ENCODE measurements at places on chromosomes 3 and 15.

GRCh38 chr3:12796171-12797123 lies at the start of gene CAND2:
TSS of gene CAND2 (plus strand) at chr3:12796680. CDS start at chr3:12796721, 41 bp downstream.
- peak; percentile 43 for DNase-seq

DNA sequence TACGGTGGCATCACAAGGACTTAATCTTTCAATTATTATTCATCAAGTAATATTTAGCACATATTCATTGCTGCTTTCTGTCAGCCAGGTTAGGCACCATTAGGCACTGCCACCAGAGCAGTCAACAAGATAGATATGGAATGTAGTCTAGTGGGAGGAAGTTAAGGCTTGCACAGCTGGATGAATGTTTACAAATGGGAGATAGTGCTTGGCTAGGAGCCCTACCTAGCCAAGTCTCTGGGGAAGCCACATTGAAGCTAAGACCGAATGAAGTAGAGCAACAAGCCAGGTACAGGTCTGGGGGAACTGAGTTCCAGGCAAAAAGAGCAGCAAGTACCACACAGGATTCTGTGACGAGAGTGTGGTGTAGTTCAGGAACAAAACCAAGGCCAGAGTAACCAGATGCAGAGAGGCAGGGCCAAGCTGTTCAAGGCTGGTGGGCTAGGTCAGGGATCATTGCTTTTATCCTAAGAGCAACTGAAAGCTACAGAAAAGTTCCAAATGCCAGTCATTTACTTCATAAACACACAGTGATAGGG lies 33.4 kb upstream of the SCAANT1 start:
- no peak for DNase-seq

- DNase-seq = no peak
Observed at GRCh38 chr3:31620656-31621055, 87.9 kb downstream of the STT3B start.

DNA sequence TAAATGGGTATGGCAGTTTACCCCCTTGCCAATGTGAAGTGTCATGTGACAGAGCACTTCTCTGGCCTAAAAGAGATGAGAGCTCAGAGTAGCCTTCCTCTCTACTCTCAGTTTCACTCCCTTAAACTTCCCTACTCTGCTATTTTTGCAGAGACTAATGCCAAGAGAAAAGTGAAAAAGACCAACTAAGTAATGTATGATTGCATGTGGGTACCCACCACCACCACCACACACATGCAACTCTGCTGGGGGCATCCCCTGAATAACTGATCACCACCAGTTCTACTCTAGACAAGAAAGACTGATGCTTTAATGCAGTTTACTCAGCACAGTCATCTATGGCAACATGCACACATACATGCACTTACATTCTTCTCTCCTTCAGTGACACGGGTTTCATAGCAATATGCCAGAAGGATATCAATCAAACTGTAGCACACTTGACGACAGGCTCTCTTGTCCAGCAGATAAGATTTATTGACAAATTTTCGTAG lies 31.3 kb downstream of the SHQ1 start:
- no peak for DNase-seq

DNA sequence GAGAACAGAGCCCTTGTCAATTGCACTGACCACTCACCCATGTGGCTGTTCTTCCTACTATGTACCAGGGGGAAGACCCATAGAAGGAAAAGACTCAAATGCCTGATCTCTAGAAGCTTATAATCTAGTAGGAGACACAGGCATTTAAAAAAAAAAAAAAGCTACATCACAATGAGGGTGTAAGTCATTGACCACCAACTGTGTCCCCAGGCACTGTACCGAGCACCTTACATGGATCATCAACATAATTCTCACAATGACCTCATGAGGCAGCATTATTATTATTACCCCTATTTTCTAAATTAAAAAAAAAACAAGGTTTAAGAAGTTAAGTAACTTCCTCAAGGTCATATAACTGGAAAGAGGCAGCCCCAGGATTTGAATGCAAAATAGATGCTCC lies 247.4 kb downstream of the SHOX2 start:
- no peak for DNase-seq

DNA sequence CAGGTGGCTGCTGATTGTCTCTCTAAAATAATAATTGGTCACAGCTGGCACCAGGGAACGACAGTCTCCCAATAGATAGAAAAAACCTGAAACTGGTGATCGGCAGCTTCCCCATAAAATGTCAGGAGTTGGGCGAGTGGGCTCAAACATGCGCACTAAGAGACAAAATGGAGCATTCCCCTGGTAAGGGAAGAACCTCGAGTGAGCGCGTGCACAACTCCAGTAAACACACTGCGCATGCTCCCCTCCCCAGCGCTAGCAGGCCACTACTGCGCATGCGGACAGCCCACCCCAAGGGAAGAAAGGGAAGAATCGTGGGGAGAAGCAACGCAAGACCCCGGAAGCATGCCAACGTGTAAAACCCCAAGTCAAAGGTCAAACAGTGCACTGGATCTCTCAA lies 7.7 kb upstream of the STARD5 start:
- no peak for DNase-seq

GRCh38 chr3:27185231-27185989 lies 183.8 kb downstream of the NEK10 start:
- no peak for DNase-seq

DNA sequence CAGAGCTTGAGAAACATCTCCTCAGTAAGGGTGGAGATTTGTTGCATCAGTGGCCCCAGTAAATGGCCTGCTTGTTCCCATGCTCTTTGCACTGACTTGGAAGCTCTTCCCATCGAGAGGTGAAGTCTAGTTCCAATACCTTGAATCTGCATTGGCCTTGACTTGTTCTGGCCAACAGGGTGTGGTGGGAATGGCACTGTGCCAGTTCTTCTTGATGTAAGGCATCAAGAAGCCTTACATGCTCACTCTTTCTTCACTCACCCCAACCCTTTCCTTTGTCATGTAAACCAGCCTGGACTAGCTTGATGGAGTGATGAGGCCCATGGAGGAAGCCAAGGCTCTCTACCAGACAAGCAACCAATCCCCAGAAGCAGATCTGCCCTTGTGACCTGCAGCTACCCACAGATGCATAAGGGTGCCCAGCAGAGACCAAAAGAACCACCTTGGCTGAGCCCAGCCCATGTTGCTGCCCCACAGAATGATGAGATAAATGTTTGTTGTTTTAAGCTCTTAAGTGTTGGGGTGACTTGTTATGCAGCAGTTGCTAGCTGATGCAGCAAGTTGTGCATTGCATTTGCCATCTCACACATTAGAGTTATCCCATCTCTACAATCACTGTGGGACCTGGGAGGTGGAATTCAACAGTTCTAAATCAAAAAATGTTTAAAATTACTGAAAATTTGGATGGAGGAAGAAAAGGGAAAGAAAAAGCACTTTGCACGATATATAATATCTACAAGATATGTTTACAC lies 11.1 kb upstream of the MGLL start:
- DNase-seq = no peak

DNA sequence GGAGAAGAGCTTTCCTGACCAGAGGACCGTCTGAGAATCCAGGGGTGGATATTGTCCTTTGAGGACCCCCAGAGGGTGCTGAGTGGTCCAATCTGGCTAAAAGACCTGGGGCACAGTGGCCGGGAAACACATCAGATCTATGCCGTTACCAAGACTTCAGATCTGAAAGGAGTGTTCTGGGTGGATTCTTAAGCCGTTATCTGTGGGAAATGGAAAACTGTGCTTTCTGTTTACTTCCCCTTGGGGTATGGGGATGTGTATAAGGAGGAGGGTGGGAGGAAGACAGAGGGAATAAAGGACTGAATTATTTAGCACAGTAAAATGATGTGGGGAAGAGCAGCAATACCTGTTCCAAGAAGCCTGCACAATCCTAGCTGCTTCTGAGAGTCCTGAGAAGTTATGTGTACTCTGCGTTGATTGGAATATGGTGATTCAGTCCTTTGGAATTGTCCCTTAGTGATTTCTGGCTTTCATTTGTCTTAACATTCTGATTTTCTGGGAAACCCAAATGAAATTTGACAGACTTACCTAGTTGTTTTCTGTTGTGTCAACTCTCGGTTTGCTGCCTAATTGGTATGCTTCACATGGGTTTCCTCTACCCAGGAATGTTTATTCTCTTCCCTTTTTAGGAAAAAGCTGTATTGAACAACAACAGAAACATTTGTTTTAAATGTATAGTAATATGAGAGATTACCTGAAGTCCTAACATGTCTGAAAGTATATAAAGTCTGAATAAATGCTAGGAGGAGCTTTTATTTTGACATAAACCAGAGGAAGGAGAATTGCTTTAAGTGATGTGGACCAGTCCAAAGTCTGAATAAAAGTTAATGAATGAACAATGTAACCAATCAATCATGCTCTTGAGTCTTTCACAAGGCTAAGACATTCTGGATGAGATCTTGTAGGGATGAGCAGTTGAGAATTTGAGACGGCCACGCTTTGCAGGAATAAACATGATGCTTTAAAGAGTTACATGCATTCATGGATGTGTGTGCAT lies 427.1 kb upstream of the C2CD4B start:
- no peak for DNase-seq

DNA sequence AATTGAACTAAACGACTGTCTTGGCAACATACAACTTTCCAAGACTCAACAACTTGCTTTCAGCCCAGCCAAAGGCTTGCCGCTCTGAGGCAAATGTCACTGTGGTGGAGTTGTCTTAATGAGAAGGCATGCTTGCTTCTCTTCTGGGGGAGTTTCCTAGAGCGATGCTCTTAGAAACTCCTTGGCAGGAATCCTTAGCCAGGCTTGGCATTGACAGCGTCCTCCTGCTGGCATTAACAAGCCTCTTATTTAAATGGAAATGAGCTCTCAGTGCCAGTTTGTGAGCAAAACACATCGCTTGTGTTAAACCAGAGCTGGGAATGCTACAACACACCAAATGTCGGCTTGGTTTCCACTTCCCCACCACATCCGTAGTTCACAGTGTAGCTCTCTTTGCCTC lies 265.5 kb upstream of the TPRG1 start:
- DNase-seq = no peak

Data from GM10248 (cell line).